Immature natural killer cell (primary cell): ENCODE measurements at places on chromosomes 1 and 21.

GRCh38 chr1:94542088-94542870 lies 720 bp upstream of the F3 start:
- H3K4me3 ChIP-seq, result peak overlapping the region; percentile 65
- peaks cover 19% of the 10 kb centered on the region for H3K4me1 ChIP-seq
- H3K27ac ChIP-seq, result no peak overlapping the region

GRCh38 chr1:115555446-115555845 lies 86.3 kb upstream of the VANGL1 start:
- no peak overlapping the region for H3K27ac ChIP-seq
- no peak overlapping the region for H3K4me3 ChIP-seq
- no peaks in the 10 kb centered on the region for H3K4me1 ChIP-seq

DNA sequence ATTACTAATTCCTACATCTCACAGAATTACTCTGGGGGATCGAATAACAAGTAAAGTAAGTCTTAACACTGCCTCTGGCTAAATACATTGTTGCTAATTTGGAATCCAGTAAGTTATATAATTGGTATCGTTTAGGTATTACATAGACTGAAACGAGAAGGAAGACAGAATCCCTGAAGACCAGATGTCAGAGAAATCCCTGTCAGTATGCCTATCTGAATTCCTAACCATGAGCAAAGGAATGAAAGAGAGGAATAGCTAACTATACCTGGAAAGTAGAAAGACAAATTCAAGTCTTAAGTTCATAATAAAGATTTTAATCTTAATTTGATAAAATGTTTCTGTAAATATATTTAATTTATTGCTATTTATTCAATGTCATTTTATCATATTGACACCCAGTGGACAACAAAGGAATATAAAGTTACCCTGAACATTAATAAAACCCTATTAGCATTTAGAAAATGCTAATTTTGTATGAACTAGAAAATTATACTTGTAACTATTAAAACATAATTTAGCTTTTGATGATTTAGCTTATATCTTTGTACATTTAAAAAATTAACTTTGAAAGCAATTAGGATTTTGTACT lies 11.4 kb downstream of the DEPDC1 start:
- H3K4me1 ChIP-seq, result peaks cover 6% of the 10 kb centered on the region
- H3K36me3 ChIP-seq, result peaks cover 15% of the 10 kb centered on the region
- no peak overlapping the region for H3K4me3 ChIP-seq
- DNase-seq, result no peak
- H3K27me3 ChIP-seq, result no peaks in the 10 kb centered on the region

- no peaks in the 10 kb centered on the region for H3K4me1 ChIP-seq
- no peak overlapping the region for H3K4me3 ChIP-seq
- DNase-seq, result no peak
- H3K36me3 ChIP-seq, result no peaks in the 10 kb centered on the region
- no peak overlapping the region for H3K27ac ChIP-seq
Observed at GRCh38 chr1:150905301-150905700, 18.4 kb downstream of the CTXND2 start.

DNA sequence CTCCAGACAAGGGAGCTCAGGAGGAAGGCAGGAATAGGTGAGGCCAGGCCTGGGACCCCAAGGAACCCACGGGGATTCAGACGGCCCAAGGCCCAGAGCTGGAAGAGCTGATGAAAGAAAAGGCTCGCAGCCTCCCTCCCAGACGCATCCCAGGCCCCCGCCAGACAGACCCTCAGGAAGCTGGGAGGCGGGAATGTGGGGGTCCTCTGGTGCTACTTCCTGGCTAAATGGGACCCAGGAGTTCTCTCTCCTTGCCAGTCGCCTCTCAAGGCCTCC lies 430 bp downstream of the FBXO2 start:
- no peaks in the 10 kb centered on the region for H3K36me3 ChIP-seq
- peak overlapping the region; percentile 61 for H3K4me3 ChIP-seq
- H3K4me1 ChIP-seq, result peaks cover 37% of the 10 kb centered on the region

DNA sequence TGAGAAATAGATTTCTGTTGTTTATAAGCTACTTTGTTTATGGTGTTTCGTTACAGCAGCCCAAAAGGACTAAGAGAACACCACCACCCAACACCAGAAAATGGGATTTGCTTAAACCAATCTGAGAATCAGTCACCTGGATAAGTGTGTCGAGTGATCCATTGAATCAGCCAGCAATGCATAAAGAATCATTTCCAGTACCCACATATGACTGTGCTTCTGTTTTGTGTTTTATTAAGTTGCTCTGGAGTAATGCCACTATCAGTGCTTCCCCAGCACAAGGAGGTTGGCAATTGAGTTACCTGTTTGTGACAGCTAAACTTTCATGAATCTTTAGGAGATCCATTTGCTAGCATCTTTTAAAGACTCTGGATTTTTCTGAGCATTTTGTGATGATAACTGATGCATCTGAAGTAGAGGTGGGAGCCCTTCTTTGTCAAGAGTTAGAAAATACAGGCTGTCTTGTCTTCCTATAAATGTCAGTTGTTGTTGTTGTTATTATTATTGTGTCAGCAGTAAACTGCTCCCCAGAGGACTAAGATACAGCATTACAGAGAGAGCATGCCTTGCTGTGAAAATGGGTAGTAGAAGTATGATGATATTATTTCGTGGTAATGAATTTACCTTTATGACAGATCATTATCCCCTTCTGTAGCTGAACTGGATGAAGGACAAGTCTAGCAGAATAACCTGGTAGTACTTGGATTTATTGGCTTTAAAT lies 225.2 kb downstream of the NFIA start:
- DNase-seq, result no peak
- no peaks in the 10 kb centered on the region for H3K4me1 ChIP-seq
- H3K36me3 ChIP-seq, result no peaks in the 10 kb centered on the region
- no peak overlapping the region for H3K4me3 ChIP-seq

- no peaks in the 10 kb centered on the region for H3K36me3 ChIP-seq
- no peak for DNase-seq
- H3K4me3 ChIP-seq, result no peak overlapping the region
- H3K27me3 ChIP-seq, result peaks cover 8% of the 10 kb centered on the region
Observed at GRCh38 chr1:115505148-115505571, 136.6 kb upstream of the VANGL1 start.

DNA sequence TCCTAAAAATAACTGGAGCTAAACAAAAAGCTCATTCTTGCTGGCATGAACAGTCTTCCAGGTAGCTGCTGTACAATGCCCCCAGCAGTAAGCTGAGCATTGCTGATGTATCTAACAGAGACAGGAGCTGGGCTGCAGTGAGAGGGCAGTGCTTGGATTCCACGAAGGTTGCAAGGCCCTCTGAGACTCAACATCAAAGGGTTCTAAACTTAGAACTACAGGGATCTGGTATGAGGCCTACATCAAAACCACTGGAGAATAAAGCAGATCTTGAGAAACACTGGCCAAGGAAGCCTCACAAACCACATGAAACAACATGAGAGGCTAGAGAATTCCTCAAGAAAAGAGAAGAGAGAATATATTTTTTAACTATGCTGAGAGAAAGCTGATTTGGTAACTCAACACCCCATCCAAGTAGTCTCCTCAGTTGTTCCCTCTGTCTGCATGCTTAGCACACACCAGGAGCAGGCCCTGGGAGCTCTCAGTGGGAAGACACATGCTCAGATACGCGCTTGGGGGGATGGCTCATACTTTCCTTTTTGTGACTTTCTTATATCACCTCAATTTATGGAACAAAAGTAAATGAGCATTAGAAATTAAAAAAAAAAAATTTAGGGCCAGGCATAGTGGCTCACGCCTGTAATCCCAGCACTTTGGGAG lies 27.7 kb downstream of the DSTYK start:
- H3K27ac ChIP-seq, result no peak overlapping the region
- H3K36me3 ChIP-seq, result peaks cover 4% of the 10 kb centered on the region
- no peak overlapping the region for H3K4me3 ChIP-seq
- H3K4me1 ChIP-seq, result peaks cover 42% of the 10 kb centered on the region
- no peak for DNase-seq
- H3K27me3 ChIP-seq, result no peaks in the 10 kb centered on the region

DNA sequence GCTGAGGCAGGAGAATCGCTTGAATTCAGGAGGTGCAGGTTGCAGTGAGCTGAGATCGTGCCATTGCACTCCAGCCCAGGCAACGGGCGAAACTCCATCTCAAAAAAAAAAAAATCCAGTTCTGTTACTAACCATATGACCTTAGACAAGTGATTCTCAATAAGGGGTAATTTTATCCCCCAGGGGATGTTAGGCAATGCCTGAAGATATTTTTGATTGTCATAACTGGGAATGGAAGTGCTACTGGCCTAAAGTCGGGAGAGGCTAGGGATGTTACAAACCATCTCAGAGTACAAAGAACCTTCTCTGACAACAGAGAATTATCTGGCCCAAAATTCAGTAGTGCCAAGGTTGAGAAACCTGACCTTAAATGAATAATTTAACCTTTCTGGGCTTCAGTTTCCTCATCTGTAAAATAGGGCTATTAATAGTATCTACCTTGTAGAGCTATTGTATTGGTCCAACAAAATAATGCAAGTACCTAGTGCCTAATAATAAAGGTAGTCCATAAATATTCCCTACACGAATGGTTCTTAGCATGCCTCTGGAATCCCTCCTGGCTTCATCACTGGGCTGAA lies 5.8 kb upstream of the LMNA start:
- H3K4me3 ChIP-seq, result no peak overlapping the region
- peaks cover 16% of the 10 kb centered on the region for H3K27me3 ChIP-seq
- no peaks in the 10 kb centered on the region for H3K36me3 ChIP-seq
- H3K27ac ChIP-seq, result peak overlapping the region; percentile 100
- no peak for DNase-seq
- peaks cover 23% of the 10 kb centered on the region for H3K4me1 ChIP-seq

DNA sequence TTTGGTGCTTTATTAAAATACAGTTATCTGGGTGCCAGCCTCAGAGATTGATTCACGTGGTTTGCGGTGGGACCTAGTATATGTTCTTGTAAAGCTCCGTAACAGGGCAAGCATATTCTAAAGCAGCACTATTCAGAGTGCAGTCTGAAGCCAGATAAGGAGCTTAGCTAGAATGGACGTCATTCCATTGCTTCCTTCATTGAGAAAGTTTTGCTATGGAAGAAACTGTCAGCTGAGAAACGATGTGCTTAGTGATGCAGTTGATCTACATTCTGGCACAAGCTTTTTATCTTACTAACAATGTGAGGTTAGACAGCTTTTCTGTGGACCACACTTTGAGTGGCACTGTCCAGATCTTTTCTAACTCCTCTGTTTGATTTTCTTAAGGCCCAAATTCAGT lies 26.2 kb downstream of the SLC44A3 start:
- no peak for DNase-seq
- no peak overlapping the region for H3K27ac ChIP-seq
- H3K36me3 ChIP-seq, result no peaks in the 10 kb centered on the region

DNA sequence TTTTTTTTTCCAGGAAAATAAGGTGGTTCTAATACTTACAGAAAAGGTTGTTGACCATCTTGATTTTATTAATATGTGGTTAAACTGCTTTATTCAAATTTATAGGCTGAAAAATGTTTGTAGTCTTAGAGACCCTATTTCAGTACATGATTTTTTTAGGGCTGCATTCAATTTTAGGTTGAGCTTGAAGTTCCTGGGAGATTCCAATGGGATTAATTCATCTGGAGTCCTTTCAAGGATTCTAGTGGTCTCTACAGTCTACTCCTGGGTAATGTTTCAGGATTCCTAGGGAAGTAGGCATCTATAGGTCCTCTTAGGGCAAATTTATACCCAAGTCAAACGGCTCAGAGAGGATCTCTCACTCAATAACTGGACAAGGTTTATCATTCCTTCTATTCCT lies 126.7 kb downstream of the HMCN1 start:
- H3K4me3 ChIP-seq, result no peak overlapping the region
- H3K4me1 ChIP-seq, result no peaks in the 10 kb centered on the region
- H3K36me3 ChIP-seq, result no peaks in the 10 kb centered on the region

- no peak overlapping the region for H3K4me3 ChIP-seq
- H3K4me1 ChIP-seq, result no peaks in the 10 kb centered on the region
- no peak for DNase-seq
- no peaks in the 10 kb centered on the region for H3K36me3 ChIP-seq
Observed at GRCh38 chr1:183284086-183284485, 98.0 kb downstream of the LAMC2 start.

- no peak overlapping the region for H3K4me3 ChIP-seq
- no peak overlapping the region for H3K27ac ChIP-seq
- DNase-seq, result no peak
- H3K27me3 ChIP-seq, result peaks cover 8% of the 10 kb centered on the region
- no peaks in the 10 kb centered on the region for H3K36me3 ChIP-seq
Observed at GRCh38 chr1:200535605-200536004, 84.9 kb downstream of the KIF14 start.

DNA sequence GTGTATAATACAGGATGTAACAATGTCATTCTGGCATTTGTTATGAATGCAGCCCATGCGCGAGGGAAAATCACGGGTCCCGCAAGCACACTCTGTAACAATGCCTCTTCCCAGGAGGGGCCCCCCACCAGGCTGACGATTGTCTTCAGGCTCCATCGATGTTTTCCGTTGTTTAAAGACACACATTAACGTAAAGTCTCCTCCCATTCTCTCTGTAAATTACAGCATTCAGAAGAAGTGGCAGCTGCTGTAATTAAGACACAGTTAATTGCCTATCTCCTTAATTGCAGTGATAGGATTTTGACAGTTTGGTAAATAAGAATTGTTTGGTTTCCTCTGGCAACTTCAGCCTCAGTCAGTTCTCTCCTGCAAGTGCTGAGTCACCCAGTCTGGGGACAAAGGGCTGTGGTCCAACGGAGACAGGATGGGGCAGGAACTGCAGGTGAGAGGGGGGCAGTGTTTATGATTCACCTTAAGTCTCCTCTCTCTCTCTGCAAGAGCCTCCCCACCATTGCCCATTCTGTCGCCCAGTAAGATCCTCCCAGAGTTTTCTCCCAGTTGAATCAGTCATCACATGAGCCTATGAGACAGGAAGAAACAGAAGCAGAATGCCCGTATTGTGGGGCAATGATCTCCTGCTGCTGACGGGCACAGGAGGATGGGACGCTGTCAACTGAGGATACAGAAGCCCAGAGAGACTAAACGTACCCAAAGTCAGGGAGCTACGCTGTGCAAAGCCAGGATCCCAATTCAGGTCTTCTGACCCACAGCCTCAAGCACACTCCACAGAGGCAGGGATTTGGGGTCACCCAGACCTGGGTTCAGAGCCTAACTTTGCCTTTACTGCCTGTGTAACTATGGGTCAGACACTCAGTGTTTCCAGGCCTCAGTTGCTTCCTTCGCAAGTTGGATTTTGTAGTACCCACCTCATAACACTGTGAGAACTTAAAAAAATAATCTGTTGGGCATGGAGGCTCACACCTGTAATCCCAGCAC lies 110.0 kb downstream of the ADSS2 start:
- peak overlapping the region; percentile 52 for H3K27ac ChIP-seq
- H3K27me3 ChIP-seq, result peaks cover 6% of the 10 kb centered on the region
- peak overlapping the region; percentile 16 for H3K4me3 ChIP-seq
- peaks cover 10% of the 10 kb centered on the region for H3K4me1 ChIP-seq
- DNase-seq, result no peak

- H3K36me3 ChIP-seq, result no peaks in the 10 kb centered on the region
- H3K27me3 ChIP-seq, result peaks cover 6% of the 10 kb centered on the region
- no peak overlapping the region for H3K27ac ChIP-seq
- no peak for DNase-seq
- no peaks in the 10 kb centered on the region for H3K4me1 ChIP-seq
- no peak overlapping the region for H3K4me3 ChIP-seq
Observed at GRCh38 chr1:12055259-12055658, 7.8 kb upstream of the TNFRSF8 start.
